ENCODE measurements at places on chromosomes 7 and 10. TPM values are rescaled to one million over a fixed set of nuclear protein-coding genes. Genes with fewer than 3 reads are reported as not detected.

The SUN3 gene
- 0.16 TPM for polyA plus RNA-seq

The PILRB gene
- 65.6 TPM for polyA plus RNA-seq

The CCDC201 gene
- not detected for polyA plus RNA-seq

The LRRC4 gene
- 1.4 TPM for polyA plus RNA-seq

The SFMBT2 gene
- polyA plus RNA-seq = 1.2 TPM

The LDB3 gene
- polyA plus RNA-seq = 1.2 TPM

The HOXA5 gene
- 3.2 TPM for polyA plus RNA-seq

The GPR26 gene
- not detected for polyA plus RNA-seq

The VWA2 gene
- 0.23 TPM for polyA plus RNA-seq

The RADIL gene
- 1.2 TPM for polyA plus RNA-seq

The CCDC126 gene
- 5.4 TPM for polyA plus RNA-seq

The FKBP14 gene
- 2.4 TPM for polyA plus RNA-seq

The NPTX2 gene
- polyA plus RNA-seq = 0.60 TPM

The ADARB2 gene
- polyA plus RNA-seq = 0.98 TPM

The SEPTIN7 gene
- 112 TPM for polyA plus RNA-seq

The PITX3 gene
- polyA plus RNA-seq = not detected

The RAB19 gene
- polyA plus RNA-seq = 3.0 TPM

The GRM8 gene
- not detected for polyA plus RNA-seq

The AFAP1L2 gene
- 7.9 TPM for polyA plus RNA-seq

The CALCR gene
- polyA plus RNA-seq = not detected

The SPDYE6 gene
- polyA plus RNA-seq = not detected

The CHCHD2 gene
- 769 TPM for polyA plus RNA-seq

The ERV3-1 gene
- 0.60 TPM for polyA plus RNA-seq

The VSTM2A gene
- polyA plus RNA-seq = not detected
